SJSA1 (cell line): ENCODE measurements at places on chromosomes 13 and 19. TPM values are rescaled to one million over a fixed set of nuclear protein-coding genes. Genes with fewer than 3 reads are reported as not detected.
A peak's percentile ranks its signal among the peaks of the same experiment; 100 is the strongest.

SH2D3A gene
- not detected in 2 replicates for total RNA-seq

DNA sequence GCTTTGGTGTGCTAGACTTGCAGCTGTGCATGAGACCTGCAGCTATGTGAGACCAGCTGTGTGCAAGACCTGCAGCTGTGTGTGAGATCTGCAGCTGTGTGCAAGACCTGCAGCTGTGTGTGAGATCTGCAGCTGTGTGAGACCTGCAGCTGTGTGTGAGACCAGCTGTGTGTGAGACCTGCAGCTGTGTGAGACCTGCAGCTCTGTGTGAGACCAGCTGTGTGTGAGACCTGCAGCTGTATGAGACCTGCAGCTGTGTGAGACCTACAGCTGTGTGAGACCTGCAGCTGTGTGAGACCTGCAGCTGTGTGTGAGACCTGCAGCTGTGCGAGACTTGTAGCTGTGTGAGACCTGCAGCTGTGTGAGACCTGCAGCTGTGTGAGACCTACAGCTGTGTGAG is 6.7 kb upstream of the DCUN1D2 start:
- DNase-seq = no peak

GRCh38 chr19:38004521-38005223 is 97.7 kb downstream of the SIPA1L3 start:
- DNase-seq = peak; percentile 90

SIGLEC5 gene
- total RNA-seq = not detected in 2 replicates

GRCh38 chr19:38731654-38732301 is 12.5 kb downstream of the CAPN12 start:
- no peak for DNase-seq

- DNase-seq = no peak
Measured at GRCh38 chr13:76879883-76880270, 6.3 kb downstream of the KCTD12 start.
